DMS79 treated with DMSO at 0.1 percent for 48 hours (cell line): ENCODE measurements at places on chromosomes 3 and 15.

DNA sequence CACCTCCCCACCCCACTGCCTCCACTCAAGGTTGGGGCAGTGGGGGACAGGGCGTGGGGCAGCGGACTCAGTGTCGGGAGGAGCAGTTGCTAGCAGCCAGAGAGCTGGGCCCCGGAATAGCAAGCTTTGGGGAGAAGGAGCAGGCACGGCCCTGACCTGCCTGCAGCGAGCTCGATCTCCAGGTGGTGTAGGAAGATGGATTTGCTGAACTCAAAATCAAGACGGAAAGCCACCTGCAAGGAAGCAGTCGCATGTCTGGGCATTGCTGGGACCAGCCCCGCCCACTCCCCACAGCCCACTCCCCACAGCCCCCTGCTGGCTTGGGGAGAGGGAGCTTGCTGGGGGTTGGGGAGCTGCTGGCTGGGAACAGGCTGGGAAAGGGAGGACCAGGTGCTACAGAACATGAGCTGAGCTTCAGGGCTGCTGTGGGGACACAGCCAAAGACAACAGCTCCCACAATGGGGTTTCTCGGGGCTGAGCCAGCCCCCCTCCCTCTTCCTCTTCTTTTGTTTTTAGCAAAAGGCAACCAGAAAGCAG lies 38.0 kb downstream of the FEM1B start:
- no peak for DNase-seq

DNA sequence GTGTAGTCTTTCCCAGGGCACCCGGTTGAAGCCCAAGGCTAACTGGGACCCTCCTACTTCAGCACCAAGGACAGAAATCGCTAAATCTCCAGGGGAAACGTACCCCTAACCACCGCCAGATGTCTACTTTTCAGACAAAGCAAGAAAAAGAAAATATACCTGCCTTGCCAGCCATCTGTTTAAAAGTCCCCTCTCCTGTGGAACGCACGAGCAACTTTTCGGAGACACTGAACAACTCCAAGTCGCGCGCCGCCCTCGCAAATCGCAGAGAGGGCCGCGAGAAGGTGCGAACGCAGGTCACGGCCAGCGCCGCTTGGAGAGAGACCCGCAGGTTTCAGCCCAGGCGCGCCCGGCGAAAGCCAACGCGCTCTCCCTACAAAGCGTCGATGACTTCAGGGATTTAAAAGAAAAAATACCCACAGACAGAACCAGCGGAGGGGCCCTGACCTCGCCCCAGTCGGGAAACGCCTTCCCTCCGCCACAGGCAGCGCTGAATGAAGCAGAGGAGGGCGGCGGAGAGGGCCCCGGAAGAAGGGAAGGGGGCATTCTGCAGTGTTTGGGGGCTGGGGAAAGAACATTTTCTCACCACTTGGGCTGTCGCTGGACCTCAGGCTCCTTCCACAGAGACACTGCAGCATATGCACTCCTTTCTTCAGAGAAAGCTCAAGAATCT lies 213.1 kb downstream of the FGF12 start:
- no peak for DNase-seq

DNA sequence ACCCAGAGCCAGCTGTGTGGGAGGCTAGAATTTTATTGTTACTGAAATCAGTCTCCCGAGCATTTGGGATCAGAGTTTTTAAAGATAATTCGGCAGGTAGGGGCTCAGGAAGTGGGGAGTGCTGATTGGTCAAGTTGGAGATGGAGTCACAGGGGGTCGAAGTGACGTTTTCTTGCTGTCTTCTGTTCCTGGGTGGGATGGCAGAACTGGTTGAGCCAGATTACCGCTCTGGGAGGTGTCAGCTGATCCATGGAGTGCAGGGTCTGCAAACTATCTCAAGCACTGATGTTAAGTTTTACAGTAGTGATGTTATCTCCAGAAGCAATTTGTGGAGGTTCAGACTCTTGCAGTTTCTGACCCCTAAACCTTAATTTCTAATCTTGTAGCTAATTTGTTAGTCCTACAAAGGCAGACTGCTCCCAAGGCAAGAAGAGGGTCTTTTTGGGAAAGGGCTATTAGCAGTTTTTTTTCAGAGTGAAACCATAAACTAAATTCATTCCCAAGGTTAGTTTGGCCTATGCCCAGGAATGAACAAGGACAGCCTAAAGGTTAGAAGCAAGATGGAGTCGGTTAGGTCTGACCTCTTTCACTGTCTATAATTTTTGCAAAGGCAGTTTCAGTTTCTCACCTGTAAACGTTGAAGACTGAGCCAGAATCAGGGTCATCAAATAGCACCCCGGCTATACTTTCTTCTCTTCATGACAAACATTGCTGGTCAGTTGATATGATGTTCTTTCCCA lies 28.2 kb downstream of the FLNB start:
- DNase-seq, result no peak

DNA sequence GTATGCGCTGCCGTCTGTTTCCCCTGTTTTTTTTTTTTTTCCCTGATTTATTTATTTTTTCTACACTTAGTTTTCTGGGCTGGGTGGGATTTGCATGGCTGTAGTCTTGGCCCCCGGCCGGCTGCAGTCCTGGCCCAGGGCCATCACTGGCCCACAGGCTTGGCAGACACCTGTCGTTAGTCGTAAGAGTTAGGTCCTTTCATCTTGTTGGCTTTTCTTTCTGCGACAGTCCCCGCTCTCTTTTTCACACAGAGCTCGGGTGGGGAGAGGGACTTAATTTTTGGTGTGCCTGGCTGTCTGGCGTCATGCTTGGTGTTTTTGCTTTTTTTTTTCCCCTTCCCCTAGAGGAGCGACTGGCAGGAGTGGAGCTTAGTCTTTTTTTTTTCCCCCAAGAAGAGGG lies 183.4 kb downstream of the KLF13 start:
- DNase-seq, result no peak

GRCh38 chr3:133452641-133453319 lies 52.9 kb downstream of the BFSP2 start:
- no peak for DNase-seq

DNA sequence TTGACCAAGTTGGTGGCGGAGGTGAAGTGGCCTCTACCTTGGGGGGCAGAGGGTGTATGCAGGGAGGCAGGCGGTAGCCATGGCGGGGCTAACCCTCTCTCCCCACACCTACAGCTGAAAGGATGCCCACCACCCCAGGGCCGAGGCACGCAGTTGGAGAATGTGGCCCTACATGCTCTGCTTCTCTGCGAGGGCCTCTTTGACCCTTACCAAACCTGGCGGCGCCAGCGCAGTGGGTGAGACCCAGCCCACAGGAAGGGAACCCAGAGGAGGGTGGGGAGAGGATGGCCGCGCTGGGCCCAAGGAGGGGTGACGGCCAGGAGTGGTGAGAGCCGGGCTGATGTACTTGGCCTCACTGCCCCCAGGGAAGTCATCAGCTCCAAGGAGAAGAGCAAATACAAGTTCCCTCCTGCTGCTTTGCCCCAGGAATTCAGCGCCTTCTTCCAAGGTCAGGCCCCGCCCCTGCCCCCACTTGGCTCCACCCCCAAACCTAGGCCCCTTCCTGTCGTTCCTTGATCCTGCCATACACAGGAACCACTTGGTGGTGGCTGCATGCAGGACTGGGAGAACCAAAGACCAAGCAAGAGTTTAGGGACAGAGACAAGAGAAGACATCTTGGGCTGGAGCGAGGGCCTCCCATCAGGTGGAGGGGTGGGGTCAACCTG lies 9.8 kb downstream of the NBEAL2 start:
- DNase-seq, result no peak

DNA sequence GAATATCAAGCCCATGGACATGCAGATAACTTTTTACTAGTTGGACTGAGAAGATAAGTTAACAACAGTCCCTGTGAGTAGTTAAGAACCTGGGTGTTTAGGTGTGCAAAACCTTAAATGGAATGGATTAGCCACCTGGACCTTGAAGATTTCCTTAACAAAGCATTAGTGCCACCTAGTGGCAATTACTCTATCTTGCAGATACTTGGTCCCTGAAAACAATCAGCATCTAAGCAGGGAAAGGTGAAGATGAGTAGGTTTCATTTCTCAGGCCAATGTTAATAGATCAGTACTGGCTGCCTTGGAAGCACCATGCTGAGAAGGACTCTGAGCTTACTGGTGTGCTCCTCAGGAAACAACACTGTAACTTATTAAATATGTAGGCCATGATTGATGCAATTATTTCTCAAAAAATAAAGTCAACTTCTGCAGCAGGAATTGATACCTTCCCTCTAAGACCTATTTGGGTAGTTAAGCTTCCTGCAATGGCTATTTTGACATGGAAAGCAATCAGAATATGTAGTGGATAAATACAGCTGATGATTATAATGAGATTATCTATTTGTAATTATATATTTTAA lies 329.4 kb downstream of the TBC1D5 start:
- DNase-seq, result peak; percentile 18

GRCh38 chr3:75176937-75177336 lies 487.2 kb upstream of the FRG2C start:
- DNase-seq, result no peak

DNA sequence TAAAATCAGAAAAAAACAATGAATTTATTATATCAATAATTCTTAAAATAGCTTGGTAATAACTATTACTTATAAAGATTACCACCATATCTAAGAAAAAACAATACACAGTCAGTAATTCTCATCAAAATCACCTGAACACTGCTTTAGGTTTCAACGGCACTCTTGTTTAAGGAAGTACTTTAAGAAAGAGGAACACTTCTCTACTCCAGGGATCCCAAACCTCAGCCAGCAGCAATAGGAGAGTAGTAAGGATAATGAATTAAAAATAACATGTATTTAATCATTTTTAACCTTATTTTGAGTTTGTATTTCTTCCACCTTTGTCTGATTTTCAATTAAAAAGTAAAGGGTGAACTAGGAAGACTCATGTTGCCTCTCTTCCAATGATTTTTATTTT lies 494.0 kb upstream of the NR2F2 start:
- no peak for DNase-seq

- DNase-seq, result no peak
Measured at GRCh38 chr3:125134952-125135351, 77.6 kb downstream of the SLC12A8 start.

- DNase-seq, result no peak
Measured at GRCh38 chr15:47429376-47429775, 287.9 kb upstream of the SEMA6D start.

- no peak for DNase-seq
Measured at GRCh38 chr15:28913171-28913765, 27.5 kb downstream of the APBA2 start.

GRCh38 chr3:136255672-136256406 lies 5.7 kb downstream of the PCCB start:
- no peak for DNase-seq

GRCh38 chr3:51669241-51670052 lies 1.6 kb upstream of the TEX264 start:
- DNase-seq, result peak; percentile 5

DNA sequence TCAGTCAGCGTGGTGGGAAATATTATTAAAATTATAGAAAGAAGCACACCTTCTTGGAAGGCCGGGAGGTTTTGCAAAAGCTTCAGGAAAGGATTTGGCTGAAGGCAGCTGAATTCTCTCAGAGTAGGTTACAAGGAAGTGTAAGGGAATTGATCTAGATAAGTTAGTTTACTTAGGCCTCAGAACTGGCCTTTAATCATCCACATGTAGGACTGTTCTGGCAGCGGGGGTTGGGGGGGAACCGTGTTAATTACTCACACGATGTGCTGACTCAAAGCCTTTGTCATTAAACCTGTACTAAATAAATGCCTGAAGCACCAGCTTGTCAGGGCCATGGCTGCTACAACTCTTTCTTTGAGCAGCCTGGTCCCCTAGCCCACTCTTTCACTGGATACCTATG lies 12.8 kb downstream of the ASB14 start:
- DNase-seq, result no peak

GRCh38 chr3:18135060-18135814 lies 289.9 kb downstream of the SATB1 start:
- DNase-seq, result no peak

- DNase-seq, result no peak
Measured at GRCh38 chr3:136836511-136837156, 17.7 kb downstream of the SLC35G2 start.

DNA sequence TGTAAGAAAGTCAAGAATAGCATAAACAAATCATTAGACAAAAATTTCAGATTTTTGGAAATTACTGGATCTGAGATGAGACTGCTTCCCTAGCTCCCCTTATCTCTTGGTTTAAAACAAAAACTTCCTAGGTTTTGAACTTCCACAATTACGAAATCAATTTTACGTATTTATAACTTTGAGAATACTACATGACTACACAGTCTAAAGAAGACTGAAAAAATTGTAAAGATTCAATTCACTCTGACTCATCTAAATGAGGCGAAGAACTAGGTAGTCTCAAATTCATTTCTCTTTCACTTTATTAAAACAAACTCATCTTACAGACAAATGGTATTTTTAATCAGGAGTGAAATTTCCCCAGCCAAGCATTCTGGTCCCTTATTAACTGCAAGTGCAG lies 10.3 kb downstream of the CCDC54 start:
- DNase-seq, result no peak

- no peak for DNase-seq
Measured at GRCh38 chr3:126507886-126508285, 9.7 kb downstream of the UROC1 start.

DNA sequence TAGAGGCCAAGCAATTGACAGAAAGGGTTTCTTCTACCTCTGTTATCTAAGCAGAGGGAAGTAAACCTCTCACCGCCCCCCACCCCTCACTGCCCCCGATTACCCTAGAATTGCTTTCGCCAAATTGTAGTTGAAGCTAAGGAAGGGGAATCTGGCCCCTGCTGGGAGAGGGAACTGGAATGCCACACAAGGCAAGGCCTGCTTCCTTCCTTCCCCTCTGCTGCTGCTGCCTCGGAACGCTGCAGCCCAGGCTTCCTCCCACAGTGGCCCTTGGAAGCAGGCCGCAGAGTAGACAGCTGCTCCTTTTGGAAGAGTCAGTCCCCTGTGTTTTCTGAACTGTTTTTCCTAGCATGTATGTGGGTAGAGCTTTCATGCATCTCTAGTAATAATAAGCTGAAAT lies 21.6 kb downstream of the RLBP1 start:
- DNase-seq, result no peak

DNA sequence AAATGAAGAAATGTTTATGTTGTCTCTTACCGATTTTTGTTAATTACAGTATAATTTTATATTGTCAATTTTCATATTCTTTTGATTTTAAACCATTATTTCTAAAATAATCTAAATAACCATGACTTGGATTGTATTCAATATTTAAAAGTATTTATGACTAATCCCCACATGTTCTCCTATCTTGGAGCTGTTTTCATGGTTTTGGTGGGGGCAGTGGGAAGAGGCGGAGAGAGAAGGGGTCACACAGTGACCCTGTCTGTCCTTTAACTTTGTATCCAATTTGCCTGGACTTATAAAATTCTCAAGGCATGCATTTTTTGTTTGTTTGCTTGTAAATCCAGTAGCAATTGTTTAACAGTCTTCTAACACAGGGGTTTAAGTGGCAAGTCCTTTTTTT lies 407.4 kb downstream of the NTRK3 start:
- DNase-seq, result no peak

DNA sequence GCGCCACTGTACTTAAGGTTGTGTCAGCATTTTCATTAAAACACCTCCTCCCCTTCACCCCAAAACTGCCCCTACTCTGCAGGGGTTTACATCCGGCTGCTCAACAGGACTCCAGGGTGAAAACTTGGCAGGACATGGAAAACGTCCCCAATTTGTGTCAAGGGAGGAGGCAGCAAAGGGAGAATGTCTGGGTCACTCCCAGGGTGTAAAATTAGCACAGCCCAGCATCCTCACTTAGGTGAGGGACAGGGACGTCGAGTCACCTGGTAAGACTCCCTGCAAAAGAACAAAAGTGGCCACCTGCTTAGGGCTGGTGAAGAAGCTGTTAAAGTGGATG lies 532.3 kb downstream of the FOXP1 start:
- no peak for DNase-seq

GRCh38 chr15:85006655-85007054 lies 25.0 kb downstream of the PDE8A start:
- no peak for DNase-seq
